ENCODE measurements at places on chromosomes 13 and 19. TPM values are rescaled to one million over a fixed set of nuclear protein-coding genes. Genes with fewer than 3 reads are reported as not detected.

OLFM4 gene
- not detected for total RNA-seq

CEACAM20 gene
- total RNA-seq = not detected

MISP gene
- not detected for total RNA-seq

KLHL1 gene
- total RNA-seq = not detected

CBY2 gene
- not detected for total RNA-seq

GJA3 gene
- 0.05 TPM for total RNA-seq

DIRAS1 gene
- not detected for total RNA-seq

PALM gene
- total RNA-seq = not detected
